ENCODE measurements at places on chromosomes 3 and 15. TPM values are rescaled to one million over a fixed set of nuclear protein-coding genes. Genes with fewer than 3 reads are reported as not detected.

Gene KIF7
- 10.6 TPM for total RNA-seq

Gene PSTPIP1
- total RNA-seq, result not detected

Gene SLC28A1
- total RNA-seq, result not detected

Gene LDHAL6B
- total RNA-seq, result not detected

Gene TMEM207
- not detected for total RNA-seq

Gene SGO1
- 4.1 TPM for total RNA-seq

Gene FBXO40
- total RNA-seq, result not detected

Gene GOLGA8O
- total RNA-seq, result not detected

Gene ARRDC4
- total RNA-seq, result 43.8 TPM

Gene HEG1
- total RNA-seq, result 20.0 TPM

Gene AMOTL2
- 73.2 TPM for total RNA-seq

Gene ITIH1
- total RNA-seq, result not detected

Gene NEIL1
- 63.9 TPM for total RNA-seq

Gene FBN1
- 32.2 TPM for total RNA-seq

Gene CTXN2
- 0.63 TPM for total RNA-seq

Gene IL17RB
- 2.2 TPM for total RNA-seq

Gene ST8SIA2
- total RNA-seq, result 150 TPM

Gene TRIM42
- total RNA-seq, result not detected

Gene GHSR
- not detected for total RNA-seq

Gene FOXB1
- total RNA-seq, result not detected

Gene PAQR5
- total RNA-seq, result 0.31 TPM

Gene RYK
- total RNA-seq, result 91.7 TPM

Gene COL6A6
- under 0.01 TPM for total RNA-seq
